Astrocyte of the spinal cord (primary cell): ENCODE measurements at places on chromosomes 16 and 17.

GRCh38 chr17:35046245-35046644, 17.3 kb downstream of the RFFL start:
- no peak for DNase-seq

DNA sequence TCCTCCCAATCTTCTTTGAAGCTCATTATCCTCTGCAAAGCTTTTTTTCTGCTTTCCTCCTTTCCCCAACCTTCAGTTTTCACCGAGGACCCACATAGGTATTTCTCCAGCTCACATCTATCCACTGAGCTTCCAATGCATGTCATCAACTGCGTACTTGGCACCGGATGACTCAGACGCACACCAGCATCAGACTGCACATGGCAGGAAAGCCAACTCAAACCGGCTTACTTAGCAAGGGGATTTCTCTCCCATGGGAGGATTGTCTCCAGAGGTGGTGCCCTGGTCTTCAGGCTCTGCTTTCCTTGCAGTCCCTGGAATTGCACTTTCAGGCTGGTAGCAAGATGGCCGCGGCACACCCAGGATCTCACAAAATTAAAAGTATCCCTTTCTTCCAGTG, 1.7 kb upstream of the AKTIP start:
- peak; percentile 39 for DNase-seq

DNA sequence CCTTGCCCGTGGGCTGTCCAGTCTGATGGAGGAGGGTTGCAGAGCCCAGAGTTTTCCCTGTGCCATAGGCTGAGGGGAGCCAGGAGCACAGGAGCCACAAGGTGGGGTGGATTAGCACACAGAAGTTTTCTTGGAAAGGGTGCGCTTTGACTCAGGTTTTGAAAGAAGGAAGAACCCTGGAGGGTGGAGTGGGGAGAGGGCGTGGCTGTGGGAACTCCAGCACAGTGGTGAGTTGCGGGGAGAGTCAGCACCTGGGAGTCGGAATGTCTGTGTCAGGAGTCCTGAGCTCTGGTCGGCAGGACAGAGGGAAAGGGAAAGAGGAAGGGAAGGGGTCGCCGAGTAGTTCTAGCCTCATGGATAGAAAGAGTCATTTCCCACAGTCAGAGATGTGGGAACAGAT, 8.9 kb upstream of the KRT14 start:
- no peak for DNase-seq

GRCh38 chr17:42463976-42464400, 5.3 kb downstream of the ATP6V0A1 start:
- no peak for DNase-seq

GRCh38 chr16:8864480-8865110, 4.2 kb downstream of the CARHSP1 start:
- no peak for DNase-seq

GRCh38 chr17:66915204-66915611, 49.3 kb upstream of the CACNG4 start:
- DNase-seq, result no peak

GRCh38 chr17:54876656-54877195, 23.9 kb upstream of the TOM1L1 start:
- DNase-seq, result no peak

DNA sequence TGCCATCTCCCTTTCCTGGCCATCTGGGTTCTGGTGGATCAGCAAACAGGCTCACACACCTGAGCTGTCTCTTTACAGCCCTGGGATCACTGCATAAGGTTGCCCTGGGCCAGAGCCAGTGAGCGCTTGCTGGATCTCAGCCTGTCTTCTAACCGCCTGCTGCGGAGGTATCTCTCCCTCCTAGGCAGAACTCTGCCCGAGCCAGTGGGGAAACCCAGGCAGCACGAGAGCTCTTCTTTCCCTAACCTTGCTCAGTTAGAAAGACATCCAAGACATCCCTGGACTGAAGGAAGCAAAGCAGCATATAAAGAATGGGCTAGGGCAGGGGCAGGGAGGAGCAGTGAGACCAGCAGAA, 6.4 kb downstream of the HAS3 start:
- DNase-seq, result no peak

GRCh38 chr17:79211061-79211770, 136.6 kb downstream of the ENGASE start:
- DNase-seq, result no peak

GRCh38 chr17:79039886-79040285, 15.9 kb downstream of the C1QTNF1 start:
- no peak for DNase-seq

DNA sequence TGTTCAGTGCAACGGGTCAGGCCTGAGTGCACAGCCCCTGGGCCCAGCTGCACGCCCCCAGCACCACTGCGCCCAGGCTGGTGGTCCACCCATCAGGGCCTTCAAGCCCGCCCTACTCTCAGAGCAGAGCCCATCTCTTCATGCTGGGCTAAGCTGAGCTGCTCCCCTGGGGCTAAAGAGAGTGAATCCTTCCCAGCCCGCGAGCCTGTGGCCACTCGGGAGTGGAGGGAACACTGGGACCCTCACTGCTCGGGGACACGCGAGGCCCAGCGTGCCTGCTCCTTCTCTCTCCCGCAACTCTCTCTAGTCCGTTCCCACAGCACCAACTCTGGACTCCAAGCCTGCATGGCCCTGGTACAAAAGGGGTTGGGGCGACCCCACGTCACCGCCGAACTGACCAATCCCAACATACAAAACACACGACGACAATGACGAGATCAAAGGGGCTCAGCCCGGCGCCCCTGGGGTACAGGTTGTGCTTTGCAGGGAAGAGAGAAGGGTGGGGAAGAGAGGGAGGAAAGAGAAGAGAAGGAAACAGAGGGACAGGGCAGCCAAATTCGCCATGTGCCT, 4.1 kb upstream of the SIRT7 start:
- DNase-seq, result no peak
